Hematopoietic multipotent progenitor cell treated with erythropoietin and hydrocortisone succinate and interleukin-3 and kit ligand, for 6 days (in vitro differentiated cells): ENCODE measurements at places on chromosomes 16 and 17.
A peak's percentile ranks its signal among the peaks of the same experiment; 100 is the strongest.

DNA sequence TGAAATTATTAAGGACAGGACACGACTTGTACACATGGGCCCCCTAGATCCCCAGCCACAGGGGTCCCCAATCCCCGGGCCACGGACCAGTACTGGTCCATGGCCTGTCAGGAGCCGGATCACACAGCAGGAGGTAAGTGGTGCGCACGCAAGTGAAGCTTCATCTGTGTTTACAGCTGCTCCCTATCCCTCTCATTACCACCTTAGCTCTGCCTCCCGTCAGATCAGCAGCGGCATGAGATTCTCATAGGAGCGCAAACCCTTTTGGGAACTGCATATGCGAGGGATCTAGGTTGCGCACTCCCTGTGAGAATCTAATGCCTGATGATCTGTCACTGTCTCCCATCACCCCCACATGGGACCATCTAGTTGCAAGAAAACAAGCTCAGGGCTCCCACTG, 137.8 kb upstream of the ZFHX3 start:
- no peak for DNase-seq

DNA sequence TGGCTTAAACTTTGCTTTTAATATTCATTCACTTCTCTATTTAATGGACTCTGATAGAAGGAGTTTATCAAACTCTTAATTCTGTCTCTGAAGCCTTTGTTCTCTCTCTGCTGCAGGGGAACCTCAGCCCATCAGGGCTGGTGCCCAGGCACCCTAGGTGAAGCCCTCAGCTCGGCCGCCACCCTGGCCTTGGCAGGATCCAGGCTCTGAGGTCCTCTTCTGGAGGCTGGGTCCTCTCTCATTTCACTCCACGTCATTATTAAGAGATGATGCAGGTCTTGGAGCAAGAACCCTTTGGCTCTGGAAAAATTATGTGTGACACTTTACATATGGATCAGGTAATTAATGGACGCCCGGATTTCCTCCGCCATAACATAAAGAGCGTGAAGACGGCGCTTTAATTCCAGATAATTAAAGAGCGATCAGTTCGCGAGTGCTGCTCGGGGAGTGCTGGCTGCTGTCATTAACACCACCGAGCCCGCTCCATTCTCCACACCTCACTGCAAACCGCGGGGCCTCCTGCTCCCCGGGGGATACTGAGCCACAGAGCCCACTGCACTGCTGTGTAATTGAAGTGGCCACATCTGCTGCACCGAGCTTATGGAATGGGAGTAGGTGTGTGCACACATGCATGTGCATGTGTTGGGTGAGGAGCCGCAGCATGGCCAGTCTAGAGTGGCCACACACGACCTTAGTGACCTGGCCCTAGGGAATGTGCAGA, 259.4 kb upstream of the TNRC6C start:
- no peak for DNase-seq

GRCh38 chr17:56679115-56679776, 85.7 kb downstream of the NOG start:
- peak; percentile 57 for DNase-seq

DNA sequence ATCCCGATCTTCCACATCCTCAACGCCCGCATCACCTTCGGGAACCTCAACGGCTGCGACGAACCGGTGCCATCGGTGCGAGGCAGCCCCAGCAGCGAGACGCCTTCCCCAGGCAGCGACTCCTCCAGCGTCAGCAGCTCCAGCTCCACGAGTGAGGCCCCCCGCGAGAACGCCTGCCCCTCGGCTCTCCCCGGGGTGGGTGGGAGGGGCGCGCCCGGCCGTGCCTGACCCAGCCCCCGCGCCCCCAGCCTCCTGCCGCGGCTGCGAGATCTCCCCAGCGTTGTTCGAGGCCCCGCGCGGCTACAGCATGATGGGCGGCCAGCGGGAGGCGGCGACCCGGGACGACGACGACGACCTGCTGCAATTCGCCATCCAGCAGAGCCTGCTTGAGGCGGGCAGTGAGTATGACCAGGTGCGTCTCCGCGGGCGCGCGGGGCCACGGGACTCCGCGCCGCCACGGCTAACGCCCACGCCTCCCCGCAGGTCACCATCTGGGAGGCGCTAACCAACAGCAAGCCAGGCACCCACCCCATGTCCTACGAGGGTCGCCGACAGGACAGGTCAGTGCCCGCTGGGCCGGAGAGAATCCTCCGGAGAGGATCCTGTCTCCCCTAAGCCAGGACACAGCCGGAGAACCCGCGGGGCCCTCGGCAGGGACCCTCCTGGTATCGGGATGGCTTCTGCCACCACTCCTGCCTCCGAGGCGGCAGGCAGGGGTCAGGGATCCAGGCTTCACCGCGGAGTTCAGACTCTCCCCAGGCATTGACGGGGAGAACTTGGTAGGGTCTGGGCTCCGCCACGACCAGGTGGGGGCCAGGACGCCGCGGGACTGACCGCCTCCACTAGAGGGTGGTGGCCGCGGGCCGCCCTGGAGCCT, 10.1 kb downstream of the CORO6 start:
- DNase-seq: no peak

GRCh38 chr16:24348545-24349290, 92.6 kb downstream of the CACNG3 start:
- no peak for DNase-seq

DNA sequence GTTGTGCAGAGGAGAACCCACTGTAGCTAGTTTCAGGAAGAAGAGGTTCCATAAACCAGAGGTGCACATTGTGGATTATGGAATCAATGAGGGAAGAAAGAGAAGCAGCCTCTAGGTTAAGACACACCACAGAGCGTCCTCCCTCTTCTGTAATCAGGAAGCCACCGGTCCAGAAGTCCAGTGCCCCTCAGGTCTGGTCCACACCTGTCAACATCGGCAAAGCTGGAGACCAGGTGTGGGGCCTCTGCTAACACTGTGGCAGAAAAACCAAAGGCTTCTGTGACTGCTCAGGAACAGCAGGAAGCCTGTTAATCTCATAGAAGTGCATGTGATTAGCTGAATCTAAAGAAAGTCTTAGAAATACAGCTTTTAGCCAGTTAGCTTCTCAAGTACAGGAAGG, 23.3 kb downstream of the LIMD2 start:
- no peak for DNase-seq

- DNase-seq: no peak
Observed at GRCh38 chr16:26345966-26346365, 654.2 kb downstream of the HS3ST4 start.

DNA sequence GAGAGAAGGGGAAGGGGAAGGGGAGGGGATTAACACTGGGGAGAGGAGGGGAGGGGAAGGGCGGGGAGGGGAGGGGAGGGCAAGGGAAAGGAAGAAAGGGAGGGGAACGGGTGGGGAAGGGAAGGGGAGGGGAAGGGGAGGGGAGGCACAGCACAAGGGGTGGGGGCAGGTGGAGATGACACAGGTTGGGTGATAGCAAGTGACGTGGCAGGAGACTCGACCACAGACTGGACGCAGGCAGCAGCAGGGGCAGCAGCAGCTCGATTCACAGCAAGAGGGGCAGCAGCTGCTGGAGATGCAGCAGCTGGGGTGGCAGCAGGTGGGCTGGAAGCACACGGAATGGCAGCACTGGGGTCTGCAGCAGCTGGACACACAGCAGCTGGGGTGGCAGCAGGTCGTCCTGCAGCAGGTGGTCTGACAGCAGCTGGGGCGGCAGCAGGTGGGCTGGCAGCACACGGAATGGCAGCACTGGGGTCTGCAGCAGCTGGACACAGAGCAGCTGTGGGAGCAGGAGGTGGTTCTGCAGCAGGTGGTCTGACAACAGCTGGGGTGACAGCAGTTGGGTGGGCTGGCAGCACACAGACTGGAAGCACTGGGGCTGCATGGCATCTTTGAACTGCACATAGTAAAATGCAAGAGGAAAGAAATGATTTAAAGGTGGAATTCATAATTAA, at the start of gene KRTAP4-16:
Gene KRTAP4-16, minus strand, starts transcription at position 624 of the 674 bp plus-strand sequence. Its CDS starts 0 bp downstream, at position 624.
- DNase-seq: no peak

DNA sequence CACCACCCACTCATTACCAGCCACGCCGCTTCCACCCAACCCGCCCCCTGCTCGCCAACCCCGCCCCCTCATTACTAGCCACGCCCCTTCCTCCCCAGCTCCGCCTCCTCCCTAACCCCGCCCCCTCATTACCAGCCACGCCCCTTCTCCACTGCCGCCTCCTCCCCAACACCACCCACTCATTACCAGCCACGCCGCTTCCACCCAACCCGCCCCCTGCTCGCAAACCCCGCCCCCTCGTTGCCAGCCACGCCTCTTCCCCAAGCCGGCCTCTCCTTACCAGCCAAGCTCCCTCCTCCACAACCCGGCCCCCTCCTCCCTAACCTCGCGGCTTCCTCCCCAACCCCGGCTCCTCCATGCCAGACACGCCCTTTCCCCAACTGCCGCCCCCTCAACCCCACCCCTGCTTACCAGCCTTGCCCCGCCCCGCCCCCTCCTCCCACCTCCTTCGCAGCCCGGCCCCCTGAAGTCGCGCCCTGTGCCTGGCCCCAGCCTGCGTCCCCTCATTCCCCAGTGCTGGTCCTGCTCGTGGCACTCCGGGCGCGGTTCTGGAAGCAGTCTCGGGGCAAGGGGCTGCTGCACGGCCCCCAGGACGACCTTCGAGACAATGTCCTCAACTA, 7.3 kb downstream of the SLC22A31 start:
- peak; percentile 65 for DNase-seq

- DNase-seq: no peak
Observed at GRCh38 chr16:79821911-79822310, 221.4 kb upstream of the MAF start.

DNA sequence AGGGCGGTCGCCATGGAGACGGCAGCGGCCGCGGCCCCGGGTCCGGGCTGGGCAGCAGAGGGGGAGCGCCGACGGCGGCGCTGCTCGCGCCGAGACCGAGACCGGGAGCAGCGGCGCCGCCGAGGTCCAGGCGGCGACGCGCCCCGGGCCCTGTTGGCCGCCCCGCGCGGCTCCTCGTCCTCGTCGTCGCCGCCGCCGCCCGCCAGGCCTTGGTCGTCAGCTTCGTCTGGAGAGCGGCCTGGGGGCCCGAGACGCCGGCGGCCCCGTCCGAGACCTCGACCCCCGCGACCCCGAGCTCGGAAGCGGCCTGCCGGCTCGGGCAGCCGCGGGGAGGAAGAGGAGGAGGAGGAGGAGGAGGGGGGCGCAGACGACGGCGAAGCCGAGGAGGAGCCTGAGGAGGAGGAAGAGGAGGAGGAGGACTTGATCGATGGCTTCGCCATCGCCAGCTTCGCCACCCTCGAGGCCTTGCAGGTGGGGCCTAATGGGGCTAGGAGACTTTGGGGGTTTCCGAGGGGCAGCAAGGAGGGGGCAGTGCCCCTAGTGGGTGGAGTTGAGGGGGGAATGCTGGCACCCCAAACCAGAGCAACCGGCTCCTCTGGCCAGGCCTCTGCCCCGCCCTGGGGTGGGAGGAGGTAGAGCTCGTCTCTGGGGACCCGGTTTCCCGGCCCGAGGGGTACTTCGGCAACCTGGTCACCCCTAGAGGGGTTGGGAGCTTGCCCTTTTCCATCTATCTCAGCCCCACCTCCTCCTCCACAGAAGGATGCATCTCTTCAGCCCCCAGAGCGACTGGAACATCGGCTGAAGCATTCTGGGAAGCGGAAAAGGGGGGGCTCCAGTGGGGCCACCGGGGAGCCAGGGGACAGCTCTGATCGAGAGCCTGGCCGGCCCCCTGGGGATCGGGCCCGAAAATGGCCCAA, 1.5 kb downstream of the FBRS start:
- peak; percentile 47 for DNase-seq

GRCh38 chr16:49969091-49970030, 55.7 kb upstream of the CNEP1R1 start:
- DNase-seq: no peak

DNA sequence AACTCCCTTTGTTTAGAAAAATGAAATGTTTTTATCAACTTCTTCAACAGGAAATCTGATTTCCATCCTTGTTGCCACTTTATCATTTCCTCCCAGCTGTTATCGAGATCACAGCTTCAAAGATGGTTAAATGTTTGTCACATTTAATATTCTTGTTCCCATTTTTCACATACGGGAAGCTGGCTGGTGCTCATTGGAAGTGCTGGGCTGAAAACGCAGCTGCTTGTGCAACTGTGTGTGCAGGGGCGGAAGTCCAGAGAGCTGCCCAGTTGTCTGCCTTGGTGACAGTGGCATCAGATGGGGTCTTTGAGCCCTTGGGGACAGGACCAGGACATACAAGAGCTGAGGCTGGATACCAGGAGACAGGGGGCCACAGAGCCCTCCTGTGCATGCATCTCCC, 549.2 kb upstream of the CDH11 start:
- DNase-seq: no peak

DNA sequence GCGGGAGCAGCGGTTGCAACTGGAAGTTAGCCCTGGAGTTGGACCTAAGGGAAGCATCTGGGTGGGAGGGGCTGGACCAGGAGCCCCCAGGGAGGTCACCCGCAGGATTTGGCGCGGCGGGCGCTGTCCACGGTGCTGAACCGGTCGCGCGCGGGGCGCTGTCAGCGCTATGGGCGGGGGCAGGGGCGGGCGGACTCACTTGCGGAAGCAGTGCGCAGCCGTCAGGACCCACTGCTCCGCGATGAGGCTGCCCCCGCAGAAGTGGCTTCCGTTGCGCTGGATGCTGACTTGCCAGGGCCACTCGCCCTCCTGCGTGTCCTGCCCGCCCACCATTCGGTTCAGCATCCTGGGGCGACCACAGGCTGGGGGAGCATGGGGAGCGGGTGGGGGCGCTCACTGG, 4.5 kb downstream of the PRSS27 start:
- peak; percentile 76 for DNase-seq

DNA sequence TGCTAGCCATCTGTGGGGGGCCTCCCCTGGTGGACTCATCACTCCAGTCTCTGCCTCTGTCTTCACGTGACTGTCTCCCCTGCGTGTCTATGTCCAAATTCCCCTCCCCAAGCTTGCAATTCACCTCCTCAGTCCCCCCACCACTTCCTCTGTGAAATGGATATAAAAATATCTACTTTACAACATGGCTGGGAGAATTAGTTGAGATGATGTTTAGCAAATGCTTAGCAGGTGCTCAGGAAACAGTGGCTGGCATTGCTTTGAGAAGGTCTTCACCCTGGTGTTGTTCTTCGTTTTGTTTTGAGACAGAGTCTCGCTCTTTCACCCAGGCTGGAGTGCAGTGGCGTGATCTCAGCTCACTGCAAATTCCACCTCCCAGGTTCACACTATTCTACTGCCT, 8.3 kb upstream of the ZCCHC14 start:
- no peak for DNase-seq

DNA sequence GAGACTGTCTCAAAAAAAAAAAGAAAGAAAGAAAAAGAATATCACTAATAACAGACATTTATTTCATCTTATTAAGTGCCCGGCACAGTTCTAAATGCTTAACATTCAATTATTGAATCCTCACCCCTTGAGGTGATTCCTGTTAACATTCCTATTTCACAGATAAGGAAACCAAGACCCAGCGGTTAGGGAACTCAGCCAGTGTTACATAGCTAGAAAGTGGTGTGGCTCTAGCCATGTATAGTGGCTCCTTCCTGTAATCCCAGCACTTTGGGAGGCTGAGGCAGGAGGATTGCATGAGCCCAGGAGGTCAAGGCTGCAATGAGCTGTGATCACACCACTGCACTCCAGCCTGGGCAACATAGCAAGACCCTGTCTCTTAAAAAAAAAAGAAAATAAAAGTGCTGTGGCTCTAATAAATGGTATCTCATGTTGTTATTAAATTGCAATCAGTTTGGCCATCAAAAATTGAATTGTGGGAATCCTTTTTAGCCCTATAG, 28.1 kb downstream of the ZNRF1 start:
- DNase-seq: no peak

DNA sequence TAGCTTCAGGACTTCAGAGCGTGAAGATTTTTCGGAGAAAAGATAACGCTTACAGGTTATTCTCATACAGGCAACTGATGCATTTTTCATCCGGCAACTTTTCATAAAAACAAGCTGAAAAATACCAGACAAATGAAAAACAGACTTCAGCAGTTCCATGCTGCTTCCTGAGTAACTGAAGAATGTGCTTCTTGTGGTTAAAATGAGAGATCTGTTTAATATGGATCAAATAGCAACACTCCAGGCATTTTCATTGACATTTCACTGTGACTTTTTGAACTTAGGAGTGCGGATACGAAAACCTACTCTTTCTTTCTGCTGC, 705 bp upstream of the PITPNC1 start:
- DNase-seq: no peak
